ENCODE measurements at places on chromosomes 13 and 19.

- peak; percentile 66 for DNase-seq
These were observed at the start of gene SMAD9 for GRCh38 chr13:36919833-36920615. TSS of gene SMAD9 (minus strand) at chr13:36920238. CDS start at chr13:36879689, 40,549 bp downstream.

DNA sequence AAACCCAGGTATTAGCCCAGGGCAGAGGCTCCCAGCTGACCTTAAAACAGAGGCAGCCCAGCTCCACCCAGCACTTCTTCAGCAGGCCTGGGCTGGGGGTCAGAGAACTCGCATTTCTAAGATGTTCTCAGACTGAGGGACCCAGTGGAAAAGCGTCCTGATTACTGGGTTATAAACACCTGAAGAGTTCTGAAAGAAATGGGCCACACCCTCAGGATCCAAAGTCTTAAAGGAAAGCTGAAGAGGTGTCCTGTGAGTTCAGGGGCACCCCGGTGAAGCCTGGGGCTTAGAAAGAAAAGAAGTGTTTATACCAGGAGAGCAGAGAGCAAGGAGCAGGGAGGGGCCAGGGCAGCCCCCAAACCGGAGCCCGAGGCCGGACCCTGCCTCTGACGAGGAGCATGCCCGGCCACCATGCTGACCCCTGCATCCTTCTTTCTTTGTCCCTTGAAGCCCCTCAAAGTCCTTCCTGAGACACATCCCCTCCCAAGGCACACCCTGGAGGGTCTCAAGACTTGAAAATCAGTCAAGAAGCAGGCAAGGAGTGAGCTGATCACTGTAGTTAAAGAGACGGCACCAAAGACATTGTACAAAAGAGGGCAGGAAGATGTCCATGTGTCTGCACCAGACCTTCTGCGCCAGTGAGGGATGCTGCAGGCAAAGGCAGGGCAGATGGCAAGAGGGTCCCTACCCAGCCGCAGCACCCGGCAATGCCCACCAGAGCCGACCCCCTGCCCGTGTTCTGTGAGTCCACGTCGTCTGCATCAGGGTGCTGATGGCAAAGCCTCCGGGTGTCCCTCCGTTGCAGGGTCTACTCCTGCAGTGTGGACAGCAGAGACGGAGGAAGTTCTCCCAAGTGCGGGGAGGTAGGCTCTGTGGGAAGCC, 10.6 kb upstream of the RAB20 start:
- no peak for DNase-seq

DNA sequence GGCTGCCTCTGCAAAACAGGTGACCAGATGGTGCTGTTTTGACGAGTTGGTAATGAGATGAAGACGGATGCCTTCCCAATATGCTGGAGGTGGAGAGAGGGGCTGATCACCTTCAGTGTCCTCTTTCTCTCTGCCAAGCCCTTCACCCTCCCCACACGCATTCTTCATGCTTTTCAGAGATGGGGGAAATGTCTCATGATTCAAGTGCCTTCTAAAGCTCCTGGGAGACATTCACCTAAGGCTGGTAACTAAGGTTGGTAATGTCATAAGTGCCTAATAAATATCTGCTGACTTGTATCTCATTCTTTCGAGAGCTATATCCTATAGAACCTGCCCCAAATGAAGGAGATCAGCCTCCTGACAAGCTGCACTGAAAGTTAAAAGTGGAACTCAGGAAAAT, 86.2 kb upstream of the MBNL2 start:
- DNase-seq: no peak

DNA sequence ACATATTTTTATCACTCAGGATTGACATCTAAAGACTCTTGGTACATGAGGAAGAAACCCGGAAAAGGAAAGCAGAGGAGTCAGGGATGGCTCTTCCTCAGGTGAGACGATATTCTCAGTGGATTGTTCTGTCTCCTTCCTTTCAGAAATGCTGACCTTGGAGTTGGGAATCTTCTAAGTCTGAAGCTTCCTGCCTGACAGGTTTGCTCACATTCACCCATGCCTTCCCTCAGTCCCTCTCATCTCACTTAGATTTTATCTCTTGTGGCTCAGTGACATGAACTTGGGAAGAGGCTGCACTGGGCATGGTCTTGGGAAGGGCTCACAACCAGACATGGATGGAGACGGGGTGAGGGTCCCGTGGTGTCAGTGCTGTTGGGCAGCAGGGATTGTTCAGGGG, 6.7 kb downstream of the ZNF525 start:
- DNase-seq: no peak

DNA sequence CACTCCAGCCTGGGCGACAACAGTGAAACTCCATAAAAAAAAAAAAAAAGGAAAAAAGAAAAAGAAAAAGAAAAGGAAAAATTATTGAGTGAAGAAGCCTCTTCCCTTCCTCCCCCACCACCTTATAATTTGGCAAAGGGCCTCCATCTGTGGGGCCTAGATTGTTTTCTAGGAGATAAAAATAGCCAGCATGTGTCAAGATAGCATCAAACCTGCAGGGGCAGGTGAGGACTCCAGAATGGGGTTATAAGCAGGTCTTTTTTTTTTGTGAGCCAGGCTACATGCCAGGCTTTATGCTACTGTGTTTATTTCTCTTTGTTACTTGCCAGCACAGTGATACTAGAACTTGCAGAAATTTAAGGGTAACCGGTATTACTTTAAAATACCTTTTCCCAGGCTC, 11.7 kb upstream of the TRIM13 start:
- no peak for DNase-seq

DNA sequence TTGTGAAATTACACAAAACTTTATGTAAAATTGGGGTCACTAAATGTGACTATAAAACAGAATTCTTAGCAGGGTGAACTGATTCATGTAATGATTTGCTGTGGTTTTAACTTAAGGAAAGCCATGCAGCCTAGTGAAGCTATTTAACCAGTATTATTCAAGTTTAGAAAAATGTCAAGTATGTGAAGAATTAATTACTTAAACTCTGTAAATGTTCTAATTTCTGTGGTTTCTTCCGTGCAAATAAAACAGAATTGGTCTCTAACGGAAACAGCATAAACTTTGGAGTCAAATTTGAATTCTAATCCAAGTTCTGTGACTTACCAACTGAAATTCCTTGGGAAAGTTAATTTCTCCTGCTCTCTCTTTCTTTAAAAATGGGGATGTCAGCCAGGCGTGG, 13.3 kb downstream of the CDC16 start:
- DNase-seq: no peak

GRCh38 chr19:17035842-17036424, 9.3 kb upstream of the CPAMD8 start:
- no peak for DNase-seq

- peak; percentile 38 for DNase-seq
These were observed 1.4 kb downstream of the NPAS1 start for GRCh38 chr19:47020992-47021496.

DNA sequence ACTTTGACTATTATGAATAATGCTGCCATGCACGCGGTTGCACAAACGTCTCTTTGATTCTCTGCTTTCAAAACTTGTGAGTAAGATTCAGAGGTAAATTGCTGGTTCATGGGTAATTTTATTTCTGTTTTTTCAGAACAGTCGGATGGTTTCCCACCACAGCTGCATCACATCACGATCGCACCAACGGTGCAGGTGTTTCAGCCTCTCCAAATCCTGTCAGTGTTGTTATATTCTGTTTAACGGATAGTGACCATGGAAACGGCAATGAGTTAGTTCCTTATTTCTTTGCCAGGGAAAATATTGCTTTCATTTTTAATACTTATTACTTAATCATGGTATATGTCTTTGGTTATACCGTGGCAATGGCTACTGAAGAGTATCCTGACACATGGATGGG, 19.1 kb upstream of the ZNF835 start:
- DNase-seq: no peak

- DNase-seq: no peak
These were observed 35.5 kb upstream of the KLF12 start for GRCh38 chr13:74169676-74170075.

GRCh38 chr19:12763100-12763499, 11.5 kb downstream of the BEST2 start:
- DNase-seq: no peak

- no peak for DNase-seq
These were observed 350.6 kb downstream of the ZNF536 start for GRCh38 chr19:30722761-30723160.

GRCh38 chr13:19181621-19182485, at the start of gene TUBA3C:
TSS of gene TUBA3C (minus strand) at chr13:19181824. CDS start at chr13:19181747, 77 bp downstream.
- peak; percentile 95 for DNase-seq

DNA sequence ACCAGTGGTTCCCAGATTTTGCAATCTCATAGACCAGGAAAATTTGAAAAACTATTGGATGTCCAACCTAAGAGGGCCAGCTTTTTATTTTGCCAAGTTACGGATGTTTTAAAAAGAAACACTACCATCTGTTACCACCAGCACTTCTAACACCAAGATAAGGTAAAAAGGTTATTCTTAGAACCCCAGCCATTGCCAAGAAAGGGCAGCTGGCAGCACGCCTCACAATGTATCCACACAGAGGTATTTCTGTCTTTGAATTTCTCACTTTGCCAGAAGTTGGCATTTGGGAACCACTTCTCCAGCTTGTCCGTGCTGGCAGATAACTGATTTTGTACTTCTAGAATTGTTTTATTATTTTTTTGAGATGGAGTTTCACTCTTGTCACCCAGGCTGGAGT, 28.7 kb downstream of the CAPN12 start:
- DNase-seq: no peak

DNA sequence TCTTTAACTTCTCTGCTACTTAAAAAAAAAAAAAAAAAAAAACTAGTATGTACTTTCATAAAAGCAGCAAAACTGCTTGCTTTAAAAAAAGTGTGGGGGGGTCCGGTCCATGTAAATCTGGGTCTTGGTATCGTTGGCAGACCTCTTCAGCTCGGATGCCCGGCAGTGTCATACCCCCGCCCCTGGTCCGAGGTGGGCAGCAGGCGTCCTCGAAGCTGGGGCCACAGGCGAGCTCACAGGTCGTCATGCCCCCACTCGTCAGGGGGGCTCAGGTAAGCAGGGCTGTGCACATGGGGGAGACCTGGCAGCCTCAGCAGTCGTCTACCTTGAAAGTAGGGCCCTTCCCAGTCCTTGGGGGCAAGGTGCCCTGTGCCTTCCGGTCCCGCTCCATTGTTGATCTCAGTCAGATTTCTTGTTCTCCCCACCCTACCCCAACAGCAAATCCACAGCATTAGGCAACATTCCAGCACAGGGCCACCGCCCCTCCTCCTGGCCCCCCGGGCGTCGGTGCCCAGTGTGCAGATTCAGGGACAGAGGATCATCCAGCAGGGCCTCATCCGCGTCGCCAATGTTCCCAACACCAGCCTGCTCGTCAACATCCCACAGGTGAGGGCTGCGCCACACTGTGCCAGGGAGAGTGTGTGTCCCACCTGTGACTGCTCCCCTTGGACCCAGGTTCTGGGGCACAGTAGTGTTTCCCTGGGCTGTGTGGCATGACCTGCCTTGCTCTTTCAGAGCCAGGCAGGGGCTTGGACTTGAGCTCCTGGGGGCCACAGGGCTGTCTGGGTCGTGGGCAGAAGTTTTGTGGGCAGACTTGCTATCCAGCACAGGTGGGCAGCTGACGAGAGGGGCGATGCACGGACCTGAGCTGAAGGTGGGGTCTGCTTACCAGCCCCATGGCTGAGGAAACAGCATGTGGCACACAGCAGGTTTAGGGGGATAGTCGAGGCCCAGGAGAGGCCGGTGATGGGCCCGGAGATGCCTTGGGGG, 19.4 kb downstream of the TSSK6 start:
- DNase-seq: no peak

GRCh38 chr13:111791131-111791530, 275.8 kb upstream of the SOX1 start:
- no peak for DNase-seq

DNA sequence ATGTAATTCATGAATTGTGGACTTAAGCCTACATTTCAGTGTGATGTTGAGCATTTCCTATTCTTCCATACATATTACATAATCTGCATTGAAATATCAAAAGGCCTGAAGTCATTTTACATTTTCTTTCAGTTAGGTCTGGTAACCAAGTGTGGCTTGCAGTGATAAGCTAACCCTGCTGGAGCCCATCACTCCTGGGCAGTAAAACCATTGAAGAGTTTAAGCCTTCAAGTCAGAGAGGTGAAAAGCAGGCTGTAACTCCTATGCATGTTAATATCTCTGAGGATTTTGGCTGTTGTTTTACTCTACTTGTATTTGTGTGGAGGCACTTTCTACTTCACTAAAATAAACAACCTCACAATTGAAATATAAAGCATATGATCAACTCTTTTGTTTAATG, 248.8 kb downstream of the SLITRK5 start:
- no peak for DNase-seq

GRCh38 chr19:289651-290371, 1.4 kb downstream of the PLPP2 start:
- DNase-seq: peak; percentile 68

DNA sequence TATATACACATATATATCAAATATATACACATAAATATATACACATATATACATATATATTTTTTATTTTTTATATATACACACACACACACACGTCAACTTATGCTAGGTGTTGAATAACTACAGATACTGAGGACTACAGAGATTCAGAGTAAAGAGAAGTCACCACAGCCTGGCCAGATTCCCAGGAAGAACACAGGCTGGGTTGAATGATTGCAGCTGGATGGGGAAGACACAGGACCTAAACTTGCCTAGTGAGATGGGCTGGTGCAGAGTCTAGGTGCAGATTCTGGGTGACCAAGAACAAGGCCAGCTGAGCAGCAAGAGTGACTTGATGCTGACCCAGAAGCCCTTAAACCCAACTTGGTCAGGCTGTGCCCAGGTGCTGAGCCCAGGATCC, 241.3 kb downstream of the KCTD12 start:
- DNase-seq: no peak

DNA sequence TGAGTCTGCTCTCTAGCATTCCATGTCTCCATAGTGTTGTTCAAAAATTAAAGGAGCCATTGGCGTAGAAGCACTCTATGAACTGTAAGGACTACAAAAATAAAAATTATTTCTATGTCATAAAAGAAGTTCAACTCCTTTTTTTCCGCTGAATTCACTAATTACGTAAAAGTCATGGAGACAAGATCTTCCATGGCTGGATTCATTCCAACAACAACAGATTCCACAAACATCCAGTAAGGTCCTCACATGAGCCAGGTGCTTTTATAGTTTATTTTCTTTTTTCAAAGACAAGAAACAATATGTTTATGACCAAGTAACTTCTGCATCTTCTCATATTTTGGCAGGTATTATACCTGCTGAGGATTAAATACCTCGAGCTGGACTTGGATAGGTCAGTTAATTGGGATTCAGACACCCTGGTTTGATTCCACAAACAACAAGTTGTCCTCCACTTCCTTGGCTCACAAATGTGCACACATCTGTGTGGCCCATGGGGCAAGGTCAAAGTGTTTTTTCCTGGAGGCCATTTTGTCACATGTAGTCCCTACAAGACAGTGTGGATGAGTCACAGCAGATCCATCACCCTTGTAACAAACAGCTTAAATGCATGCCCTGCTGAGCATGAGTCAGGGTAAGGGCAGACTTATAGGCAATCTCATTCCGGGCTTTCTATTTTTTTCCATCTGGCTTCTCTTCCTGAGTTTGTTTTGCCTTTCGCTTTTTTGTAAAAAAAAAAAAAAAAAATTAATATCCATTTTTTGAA, 475.6 kb downstream of the COG6 start:
- peak; percentile 31 for DNase-seq

Measured in urothelium cell line (cell line).